ENCODE measurements at places on chromosomes 11 and 22.

DNA sequence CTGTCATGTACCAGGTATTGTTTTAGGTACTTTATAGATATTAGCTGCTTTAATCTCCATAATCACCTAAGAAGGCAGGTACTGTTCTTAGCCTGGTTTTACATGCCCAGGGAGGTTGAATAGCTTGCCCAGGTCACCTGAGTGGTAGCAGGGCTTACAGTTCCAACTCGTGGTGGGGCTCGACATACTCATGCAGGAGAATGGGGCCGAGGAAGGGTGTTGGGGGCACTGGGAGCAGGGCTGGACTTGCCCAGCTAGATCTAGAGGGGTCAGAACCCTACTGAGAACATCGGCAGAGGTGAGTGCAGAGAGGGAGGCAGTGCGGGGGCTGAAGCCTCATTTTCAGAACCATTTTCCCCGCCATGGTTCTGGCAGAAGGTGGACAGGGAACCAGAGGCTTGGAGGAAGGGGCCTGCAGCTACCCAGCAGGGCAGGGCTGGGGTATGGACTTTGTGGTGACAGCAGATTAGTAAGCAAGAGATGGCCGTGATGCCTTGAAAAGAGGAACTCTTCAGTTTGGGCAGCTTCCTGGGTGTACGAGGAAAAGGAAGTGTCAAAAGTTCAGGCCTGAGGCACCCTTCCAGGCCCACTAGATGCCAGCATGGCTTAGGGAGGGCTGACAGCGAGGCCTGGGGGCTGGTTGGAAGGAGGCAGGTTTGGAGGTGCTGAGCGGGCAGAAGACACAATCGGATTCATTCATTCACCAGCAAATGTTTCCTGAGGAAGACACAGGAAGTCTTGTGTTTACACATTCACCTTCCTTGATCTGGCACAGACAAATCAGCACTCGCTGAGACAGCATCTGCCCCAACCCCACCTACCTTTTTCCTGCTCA lies 54.7 kb upstream of the LYVE1 start:
- no peak for DNase-seq

DNA sequence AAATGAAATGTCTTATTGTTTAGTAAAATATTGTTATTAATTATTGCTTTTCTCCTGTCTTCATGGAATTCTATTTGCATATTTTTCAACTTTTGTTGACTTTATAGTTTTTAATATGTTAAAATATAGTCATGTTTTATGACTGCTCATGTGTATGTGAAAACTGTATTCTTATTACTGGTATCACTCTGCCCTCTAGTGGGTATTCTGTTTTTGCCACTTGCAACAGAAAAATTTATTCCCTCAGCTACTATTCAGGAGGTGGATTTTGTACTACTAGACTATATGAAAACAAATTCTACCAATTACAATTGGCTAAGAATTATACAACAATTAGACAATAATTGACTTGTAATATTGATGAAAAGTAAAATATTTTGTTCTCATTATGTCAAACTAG lies 45.0 kb downstream of the OR4C6 start:
- DNase-seq = no peak

DNA sequence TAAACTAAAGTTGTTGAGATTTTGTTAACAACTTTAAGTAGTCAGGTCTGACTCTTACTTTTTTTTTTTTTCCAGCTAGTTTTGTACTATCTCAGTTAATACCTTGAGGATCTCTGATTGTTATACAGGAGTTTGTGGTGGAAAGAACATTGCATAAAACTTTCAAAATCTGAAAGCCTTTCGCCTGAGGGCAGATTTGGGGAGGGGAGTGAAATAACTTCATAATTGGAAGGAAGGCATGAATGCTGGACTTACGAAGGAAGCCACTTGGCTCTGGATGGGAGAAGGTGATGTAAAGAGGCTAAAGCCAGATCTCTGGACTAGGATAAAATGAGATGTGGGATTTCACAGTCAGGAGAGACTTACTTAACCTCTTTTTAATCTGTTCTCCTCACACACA lies 18.2 kb upstream of the FAT3 start:
- no peak for DNase-seq

DNA sequence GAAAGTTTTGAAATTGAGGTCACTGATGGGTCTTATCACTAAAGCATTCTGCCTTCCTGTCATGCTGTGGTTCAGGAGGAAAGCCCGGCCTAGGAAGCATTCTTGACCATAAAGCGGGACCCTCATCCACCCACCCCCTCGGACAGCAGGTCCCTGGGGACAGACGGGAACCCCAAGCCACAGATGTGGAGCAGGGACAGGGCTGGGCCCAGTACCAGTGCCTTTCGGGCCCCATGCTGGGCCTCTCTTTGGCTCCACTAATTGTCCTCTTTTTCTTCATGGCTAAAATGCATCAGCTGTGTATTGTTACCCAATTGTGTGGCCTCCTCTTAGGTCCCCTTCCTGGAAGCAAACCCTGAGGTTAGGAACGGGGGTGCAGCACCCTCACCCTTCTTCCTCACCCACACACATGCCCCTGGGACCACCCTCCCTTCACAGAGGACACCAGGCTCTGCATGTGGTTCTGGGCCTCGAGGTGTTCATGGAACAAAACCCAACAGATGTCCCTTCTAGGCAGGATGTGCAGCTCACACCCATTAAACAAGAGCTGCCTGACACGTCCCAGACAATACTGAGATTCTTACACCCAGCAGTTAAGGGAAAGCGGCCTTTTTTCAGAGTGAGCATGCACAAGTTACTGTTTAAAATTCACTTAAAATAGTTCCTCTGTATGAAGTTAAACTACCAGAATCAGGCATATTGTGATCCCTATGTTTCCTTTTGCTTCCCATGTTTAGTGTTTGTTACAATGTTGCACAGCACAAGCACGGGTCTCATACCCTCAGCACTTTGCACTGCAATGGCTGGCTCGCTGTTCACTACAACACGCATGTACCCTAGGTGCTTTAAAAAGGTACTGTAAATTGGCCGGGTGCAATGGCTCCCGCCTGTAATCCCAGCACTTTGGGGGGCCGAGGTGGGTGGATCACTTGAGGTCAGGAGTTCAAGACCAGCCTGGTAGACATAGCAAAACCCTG lies 807.6 kb downstream of the BRD1 start:
- no peak for DNase-seq

DNA sequence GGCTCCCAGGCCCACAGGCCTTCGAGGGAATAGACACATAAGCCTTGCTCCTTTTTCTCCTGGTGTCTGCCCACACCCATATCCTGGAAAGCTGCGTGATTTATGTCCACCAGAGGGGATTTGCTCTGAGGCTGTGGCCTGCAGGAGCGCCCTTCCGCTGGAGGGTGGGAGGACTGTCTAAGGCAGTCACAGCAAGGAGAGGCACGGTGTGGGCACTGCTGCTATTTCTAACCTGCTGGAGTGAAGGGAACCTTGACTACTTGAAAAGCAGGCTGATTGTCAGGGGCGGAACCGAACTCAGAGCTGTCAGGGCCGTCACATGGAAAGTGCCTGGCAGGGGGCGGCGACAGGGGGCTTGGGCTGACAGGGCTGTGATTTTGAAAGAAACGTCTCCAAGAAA lies 3.7 kb downstream of the UPB1 start:
- DNase-seq = no peak

DNA sequence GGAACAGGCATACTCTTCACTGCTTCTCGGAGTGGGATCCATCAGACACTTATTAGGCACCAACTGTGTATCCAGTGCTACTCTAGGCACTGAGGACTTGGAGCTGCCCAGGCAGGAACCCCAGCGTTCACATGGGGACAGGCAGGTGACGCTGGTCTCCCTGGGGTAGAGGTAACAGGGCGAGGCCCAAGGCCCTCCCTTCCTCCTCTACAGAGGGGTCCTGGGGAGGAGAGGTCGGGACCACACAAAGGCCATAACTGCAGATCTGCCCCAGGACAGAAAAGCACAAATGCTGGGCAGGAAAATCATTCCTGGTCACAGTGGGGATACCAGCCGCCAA lies 262.2 kb downstream of the BRD1 start:
- DNase-seq = no peak

DNA sequence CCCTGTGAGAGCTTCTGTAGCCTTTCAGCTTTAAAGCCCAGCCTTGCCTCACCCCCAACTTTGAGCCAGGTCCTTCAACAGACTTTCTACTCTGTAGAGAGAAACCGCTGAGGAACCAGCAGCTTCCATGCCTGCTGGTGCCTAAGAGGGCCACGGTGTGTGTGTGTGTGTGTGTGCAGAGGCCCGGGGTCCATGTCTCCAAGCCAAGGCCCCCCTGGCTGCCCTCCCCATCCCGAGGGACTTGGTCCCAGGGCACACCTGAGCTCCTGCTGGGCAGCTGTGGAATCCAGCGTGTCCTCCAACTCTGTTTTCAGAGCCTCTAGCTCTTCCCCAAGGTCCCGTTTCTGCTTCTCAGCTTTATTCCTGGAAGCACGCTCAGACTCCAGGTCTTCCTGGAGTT lies 42.3 kb downstream of the APOL1 start:
- DNase-seq = no peak

- no peak for DNase-seq
Observed at GRCh38 chr11:41845066-41845465, 385.6 kb upstream of the LRRC4C start.

DNA sequence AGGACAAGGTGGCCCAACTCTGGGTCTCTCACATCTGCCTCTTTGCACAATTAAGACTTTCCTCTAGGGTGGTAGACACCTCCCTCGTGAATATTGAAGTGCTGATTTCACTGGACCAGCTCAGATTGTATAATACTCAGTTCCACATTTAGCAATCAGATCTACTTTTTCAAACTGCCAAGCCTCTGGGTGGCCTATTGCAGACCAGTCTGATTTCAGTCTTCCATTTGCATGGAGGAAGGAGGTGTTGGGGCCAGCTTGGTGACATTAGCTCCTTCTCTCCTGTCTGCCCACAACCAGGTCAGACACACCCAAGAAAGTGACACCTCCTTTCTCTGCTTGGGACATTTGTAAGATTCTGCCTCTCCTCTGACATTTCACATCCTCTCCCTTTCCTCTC lies 78.2 kb downstream of the PPFIBP2 start:
- DNase-seq = no peak

DNA sequence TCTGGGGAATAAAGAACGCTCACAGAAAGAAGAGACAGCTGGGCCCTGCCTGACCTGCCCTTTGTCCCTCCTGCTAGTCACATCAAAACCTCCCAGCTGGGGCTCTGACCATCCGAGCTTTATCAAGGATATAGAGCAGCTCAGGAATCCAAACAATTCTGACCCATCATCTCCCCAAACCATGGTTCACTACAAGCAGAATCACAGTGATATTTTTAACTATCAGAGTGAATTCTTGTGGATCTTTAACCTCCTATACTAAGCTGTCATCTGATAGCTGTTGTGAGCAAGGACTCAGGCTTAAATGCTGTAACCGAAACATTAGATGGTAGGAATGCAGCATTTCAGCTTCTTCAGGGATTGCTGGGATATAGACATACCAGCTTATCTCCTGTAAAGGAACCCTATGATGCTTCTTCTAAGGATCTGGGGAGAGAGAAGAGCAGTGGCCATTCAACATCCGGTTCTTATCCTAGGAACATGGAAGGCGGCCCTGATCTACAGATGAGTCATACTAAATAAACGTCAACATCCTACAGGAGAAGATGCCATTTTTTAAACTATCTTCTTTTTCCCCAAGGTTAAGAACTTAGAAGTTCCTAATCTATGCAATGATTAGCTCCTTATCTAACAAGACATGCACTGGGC lies 84.7 kb upstream of the AKIP1 start:
- DNase-seq = no peak

DNA sequence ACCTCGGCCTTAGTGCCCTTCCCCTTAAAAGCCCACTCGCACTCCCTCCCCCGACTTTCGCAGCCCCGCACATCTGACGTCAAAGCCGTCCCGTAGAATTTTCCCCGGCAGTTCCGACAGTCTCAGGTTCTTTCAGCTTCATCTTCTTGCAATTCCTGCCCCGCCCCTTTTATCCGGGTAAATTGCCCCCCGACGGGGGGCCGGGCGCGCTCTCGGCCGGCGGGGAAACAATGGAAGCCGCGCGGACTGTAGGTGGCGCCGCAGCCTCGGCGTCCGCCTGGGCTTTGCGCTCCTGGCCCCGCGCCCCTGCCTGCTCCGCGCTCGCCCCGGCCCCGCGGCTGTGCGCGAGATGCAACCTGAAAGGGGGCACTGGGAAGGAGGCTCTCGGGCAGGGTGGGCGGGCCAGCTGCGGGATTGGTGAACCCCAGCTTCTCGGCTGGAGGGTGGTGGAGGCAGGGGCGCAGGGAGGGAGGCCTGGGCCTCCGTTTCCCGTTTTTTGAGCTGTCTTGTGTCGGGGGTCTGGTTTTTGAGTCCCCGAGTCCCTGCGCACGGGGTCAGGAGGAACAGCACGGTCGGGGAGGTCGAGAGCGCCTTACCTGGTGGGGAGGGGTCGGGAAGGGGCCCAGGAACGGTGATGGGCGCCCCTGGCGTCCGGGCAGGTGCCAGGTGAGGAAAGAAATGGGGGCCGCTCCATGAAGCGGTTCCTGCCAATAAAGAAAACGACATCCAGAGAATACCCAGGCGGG lies 859 bp upstream of the FGF19 start:
- no peak for DNase-seq

- no peak for DNase-seq
Observed at GRCh38 chr11:25065746-25066145, 568.9 kb downstream of the LUZP2 start.

DNA sequence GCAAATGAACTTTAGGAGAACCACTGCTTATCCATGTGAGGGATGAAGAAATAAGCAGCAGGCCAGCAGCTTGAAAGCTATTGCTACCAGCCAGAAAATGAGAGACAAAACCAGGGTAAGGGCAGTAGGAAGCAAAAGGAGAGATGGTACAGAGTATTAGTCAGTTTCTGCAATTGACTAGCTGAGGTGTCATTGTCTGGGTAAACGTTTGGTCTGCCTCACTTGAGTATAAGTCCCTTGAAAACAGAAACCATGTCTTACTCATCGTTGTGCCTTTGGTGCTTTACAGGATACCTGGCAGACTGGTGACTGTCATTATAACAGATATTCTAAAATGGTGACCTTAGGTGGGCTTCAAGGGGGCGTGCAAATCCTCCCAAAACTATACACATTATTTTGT lies 63.9 kb upstream of the USP47 start:
- no peak for DNase-seq

- DNase-seq = no peak
Observed at GRCh38 chr11:115535781-115536180, 31.6 kb upstream of the CADM1 start.

DNA sequence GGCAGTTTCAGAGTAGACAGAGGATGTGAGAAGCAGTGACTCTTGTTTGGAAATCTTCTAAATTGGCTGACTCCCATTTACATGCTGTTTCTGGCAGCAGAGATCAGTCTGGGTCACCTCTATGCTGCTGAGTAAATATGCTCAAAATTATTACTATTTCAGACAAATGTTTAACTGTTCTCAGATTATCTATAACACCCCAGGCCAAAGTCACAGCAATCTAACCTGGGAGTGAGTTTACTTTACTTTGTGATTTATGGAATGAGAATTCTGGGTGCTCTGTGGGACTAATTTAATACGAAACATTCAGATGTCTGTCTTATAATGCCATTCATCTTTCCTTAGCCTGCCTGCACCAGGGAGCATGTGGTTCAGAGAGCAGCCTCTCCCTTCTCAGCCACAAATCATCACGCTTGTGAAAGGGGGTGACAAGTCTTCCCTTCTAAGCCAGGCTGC lies 282.5 kb upstream of the MPPED2 start:
- no peak for DNase-seq

- DNase-seq = peak; percentile 51
Observed at GRCh38 chr11:64146036-64146955, 19.6 kb downstream of the MACROD1 start.

- DNase-seq = no peak
Observed at GRCh38 chr11:1887451-1888346, 4.0 kb downstream of the PRR33 start.

All from thyroid gland (tissue), 4 donors.